ENCODE measurements at places on chromosomes 7 and 10.

- DNase-seq = no peak
Measured at GRCh38 chr7:23469961-23470250, 385 bp downstream of the IGF2BP3 start.

GRCh38 chr7:93231259-93231658 lies 907 bp upstream of the VPS50 start:
- no peak for DNase-seq

DNA sequence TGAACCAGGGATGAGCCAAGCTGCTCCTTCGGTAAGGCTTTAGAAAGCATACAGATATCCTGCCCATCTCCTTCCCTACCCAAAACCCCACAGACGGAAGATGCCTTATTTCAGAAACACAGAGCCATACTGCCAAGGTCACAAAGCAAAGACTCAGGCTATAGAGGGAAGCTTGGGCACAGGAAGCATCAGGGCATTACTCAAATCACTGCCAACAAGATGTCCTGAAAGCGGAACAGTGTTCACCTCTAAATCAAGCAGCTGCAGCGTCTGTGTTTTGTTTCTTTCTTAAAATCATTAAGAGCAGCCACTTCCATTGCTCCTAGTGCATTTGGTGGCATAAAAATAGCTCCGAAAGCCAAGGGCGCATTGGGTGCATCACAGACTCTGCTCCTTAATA lies 307.3 kb downstream of the SORCS1 start:
- no peak for DNase-seq

DNA sequence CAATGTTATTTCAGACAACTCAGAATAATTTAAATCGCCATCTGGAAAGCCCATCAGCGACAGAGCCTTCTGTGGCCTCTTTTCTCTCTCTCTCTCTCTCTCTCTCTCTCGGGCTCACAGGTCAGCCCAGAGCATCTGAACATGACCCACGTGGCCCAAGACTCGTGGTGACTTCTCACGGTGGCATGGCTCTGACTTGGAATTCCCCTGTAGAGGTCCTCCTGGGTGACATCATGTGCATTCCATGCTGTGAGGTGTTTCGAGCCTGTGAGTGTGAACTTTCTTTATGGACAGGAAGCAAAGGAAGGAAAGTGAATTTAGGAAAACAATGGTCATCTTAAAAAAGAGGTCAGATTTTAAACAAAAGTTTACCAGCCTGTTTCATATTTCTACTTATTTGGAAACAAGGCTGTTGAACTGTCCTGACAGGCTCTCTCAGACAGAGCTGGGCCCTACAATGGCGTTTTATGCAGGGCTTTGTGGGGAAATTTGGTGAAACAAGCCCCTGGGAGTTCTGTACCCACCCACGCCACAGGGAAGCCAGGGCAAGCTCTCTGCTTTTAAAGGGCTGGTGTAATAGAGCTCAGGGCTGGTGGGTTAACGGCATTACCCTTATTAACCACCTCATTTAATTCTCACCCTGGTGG lies 359.7 kb upstream of the ZNF32 start:
- DNase-seq = no peak

GRCh38 chr10:131579251-131580071 lies 267.9 kb upstream of the TCERG1L start:
- DNase-seq = no peak

GRCh38 chr10:91415816-91416215 lies 5.7 kb downstream of the HECTD2 start:
- no peak for DNase-seq

- DNase-seq = no peak
Measured at GRCh38 chr10:47357911-47358310, 9.7 kb downstream of the RBP3 start.

DNA sequence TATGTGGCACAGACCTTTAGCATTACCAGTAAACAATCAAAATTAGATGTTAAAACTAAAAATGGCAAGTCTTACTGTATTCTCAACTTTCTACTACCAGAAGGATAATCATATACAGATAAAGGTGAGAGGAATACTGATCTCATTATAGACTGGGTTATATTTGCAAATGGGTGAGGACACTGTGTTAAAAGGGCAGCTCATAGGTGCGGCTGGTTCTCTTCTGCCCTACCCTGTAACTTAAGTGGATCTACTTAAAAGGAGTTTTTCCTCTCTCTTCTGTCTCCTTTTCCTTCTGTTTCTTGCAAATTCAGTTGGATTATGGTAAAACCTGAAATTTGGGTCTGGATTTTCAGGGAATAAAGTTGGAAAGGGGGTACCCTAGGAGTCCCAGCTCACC lies 33.0 kb downstream of the WASL start:
- no peak for DNase-seq

DNA sequence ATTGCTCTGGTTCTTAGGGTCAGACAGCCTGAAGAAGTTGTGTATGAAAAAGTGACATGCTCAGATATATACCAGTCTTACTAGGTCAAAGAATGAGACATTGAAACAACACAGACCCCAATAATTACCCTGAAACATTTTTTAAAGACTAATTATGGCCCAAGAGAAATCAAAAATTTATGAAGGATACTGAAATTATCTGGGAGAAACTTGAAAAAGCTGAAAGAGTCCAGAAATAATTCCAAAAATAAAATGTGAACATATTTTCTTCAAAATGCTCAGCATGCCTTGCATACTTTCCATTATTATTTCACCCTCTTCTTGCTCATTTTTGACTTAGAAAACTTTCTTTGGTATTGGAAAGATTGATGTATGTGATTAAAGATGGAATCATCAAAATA lies 198.9 kb upstream of the CCDC6 start:
- DNase-seq = no peak

GRCh38 chr10:103715430-103715829 lies 139.9 kb downstream of the SH3PXD2A start:
- DNase-seq = no peak

DNA sequence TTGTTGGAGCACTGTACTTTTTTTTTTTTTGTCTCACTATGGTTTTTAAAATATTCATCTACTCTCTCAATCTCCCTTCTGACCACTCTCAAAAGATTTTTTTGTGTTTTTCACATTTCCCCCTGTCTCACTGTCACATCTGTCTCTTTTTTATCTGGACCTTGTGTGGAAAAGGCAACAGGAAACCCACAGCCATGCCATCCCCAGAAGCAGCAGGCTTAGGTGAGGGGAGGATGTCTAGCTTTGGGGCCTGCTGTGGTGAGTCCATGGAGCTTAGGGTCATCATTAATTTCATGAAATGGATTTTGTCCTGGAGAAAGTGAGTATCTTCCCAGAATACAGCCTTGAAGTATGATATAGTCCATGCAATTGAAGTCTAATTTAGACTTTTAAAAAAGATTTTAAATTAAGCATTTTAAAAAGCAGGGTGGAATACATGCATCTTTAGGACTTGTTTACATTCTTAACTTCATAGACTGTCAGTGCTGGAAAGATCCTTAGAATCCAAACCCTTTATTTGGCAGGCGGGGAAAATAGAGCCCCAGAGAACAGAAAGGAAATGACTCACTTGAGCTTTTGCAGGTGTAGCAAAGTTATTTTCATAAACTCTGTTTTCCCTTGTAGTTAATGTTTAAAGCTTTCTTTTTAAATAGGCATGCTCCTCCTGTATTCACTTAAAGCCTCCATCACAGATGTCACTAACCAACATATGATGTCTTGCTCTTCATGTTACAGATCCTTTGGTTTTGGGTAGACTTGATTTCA lies 25.1 kb downstream of the MINDY4 start:
- no peak for DNase-seq

DNA sequence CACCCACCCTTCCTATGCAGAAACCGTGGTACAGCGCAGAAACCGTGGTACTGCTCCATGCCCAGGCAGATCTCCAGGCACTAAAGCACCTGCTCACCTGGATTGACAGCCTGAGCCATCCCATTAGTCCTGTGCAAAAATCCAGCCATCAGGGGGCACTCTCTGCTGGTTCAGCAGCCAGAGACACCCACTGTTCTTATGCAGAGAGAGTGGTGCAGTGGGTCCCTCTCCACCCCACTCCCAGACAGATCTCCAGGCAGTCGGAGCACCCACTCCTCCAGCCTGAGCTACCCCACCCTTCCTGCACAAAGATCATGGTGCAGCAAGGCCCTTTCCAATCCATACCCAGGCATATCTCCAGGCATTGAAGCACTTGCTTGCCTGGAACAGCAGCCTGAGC lies 219.8 kb downstream of the CTNNA3 start:
- no peak for DNase-seq

DNA sequence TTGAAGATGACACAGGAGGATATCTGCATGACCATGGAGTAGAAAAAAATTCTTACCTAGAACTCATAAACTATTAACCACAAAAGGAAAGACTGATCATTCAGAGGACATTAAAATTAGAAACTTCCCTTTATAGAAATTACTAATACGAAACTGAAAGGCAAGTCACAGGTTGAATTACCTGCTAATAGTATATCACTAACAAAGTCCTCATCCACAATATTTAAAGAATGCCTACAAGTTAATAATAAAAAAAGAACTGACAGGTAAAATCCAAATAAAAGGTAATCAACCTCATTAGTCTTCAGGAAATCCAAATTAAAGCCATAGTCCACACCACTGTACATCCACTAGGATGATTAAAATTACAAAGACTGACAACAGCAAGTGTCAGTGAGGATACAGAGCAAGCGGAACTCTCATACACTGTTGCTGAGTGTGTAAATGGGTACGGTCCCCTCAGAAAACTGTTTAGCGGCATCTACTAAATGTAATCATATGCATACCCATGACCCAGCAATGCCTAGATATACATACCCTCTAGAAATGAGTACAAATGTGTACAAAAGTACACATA lies 71.2 kb downstream of the ARHGAP21 start:
- no peak for DNase-seq

DNA sequence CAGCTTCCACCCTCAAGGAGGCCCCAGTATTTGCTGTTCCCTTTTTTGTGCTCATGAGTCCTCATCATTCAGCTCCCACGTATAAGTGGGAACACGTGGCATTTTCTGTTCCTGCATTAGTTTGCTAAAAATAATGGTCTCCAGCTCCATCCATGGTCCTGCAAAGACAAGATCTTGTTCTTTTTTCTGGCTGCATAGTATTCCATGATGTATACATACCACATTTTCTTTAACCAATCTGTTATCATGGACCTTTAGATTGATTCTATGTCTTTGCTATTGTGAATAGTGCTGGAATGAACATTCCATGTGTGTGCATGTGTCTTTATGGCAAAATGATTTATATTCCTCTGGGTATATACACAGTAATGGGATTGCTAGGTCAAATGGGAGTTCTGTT lies 17.0 kb downstream of the KRIT1 start:
- no peak for DNase-seq

GRCh38 chr7:40656349-40656748 lies 521.5 kb downstream of the SUGCT start:
- no peak for DNase-seq

DNA sequence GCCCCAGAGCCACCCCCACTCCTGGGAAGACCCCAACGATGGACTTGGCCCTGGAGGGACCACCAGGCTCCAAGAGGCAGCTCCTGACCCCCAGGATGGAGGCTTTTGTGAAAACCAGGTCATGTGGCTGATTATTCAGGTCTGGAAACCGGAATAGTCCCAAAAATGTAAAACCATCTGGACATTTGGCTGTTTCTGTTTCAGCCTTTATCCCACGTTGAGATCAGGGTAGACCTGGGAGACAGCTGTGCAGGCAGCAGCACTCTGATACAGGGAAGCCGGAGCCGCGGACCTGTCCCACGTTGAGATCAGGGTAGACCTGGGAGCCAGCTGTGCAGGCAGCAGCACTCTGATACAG lies 7.1 kb upstream of the ADGRA1 start:
- DNase-seq = no peak

- no peak for DNase-seq
Measured at GRCh38 chr10:89283025-89283935, 18.6 kb upstream of the IFIT2 start.

GRCh38 chr10:77637532-77638320 lies at the start of gene KCNMA1:
Gene KCNMA1 (minus strand): TSS chr10:77637808.
- no peak for DNase-seq
